ENCODE measurements at places on chromosomes 16 and 17.

- DNase-seq = no peak
Observed at GRCh38 chr16:81005610-81006161, 999 bp downstream of the CMC2 start.

- DNase-seq = no peak
Observed at GRCh38 chr16:25575363-25575762, 116.4 kb upstream of the HS3ST4 start.

GRCh38 chr17:65662196-65662595, 100.7 kb upstream of the AXIN2 start:
- no peak for DNase-seq

DNA sequence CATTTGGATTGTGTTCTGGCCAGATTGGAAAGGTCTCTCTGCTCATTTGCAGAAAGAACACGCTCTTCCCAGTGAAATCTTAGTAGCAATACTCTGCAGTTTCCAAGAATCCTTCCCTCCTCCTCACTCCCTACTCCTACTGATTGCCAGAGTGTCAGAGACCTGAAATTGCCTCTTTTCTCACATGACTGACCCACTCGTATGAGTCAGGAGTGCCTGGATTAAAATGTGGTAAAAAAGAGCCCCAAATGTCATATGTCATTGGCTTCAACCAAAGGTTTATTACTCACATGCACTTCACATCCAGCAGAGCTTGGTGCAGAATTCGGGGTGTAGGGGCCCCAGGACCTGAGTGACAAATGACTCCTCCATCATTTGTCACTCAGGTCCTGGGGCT, 39.7 kb upstream of the IRX3 start:
- DNase-seq = no peak

DNA sequence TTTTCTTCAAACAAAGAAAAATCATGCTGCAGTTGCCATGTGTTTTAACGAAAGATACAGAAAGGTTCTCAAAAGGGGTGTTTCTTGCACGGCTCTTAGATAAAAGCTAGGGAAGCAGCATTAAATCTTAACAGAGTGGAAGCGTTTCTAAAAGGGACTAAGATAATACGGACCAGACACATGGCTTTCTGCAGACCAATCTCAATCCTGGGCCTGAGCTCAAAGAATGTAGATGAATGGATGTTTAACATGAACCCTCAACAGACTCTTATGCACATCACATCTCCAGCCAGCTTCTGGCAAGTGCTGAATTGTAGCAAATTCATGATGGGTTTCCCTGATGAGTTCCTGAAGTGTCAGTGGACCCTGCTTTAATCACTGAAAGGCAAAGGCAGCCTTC, 80.2 kb upstream of the COX10 start:
- no peak for DNase-seq

GRCh38 chr16:69936252-69936651, 14.9 kb upstream of the CLEC18A start:
- no peak for DNase-seq

DNA sequence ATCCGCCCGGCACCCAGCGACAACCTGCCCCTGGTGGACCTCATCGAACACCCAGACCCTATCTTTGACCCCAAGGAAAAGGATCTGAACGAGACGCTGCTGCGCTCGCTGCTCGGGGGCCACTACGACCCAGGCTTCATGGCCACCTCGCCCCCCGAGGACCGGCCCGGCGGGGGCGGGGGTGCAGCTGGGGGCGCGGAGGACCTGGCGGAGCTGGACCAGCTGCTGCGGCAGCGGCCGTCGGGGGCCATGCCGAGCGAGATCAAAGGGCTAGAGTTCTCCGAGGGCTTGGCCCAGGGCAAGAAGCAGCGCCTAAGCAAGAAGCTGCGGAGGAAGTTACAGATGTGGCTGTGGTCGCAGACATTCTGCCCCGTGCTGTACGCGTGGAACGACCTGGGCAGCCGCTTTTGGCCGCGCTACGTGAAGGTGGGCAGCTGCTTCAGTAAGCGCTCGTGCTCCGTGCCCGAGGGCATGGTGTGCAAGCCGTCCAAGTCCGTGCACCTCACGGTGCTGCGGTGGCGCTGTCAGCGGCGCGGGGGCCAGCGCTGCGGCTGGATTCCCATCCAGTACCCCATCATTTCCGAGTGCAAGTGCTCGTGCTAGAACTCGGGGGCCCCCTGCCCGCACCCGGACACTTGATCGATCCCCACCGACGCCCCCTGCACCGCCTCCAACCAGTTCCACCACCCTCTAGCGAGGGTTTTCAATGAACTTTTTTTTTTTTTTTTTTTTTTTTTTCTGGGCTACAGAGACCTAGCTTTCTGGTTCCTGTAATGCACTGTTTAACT, 1.0 kb downstream of the NOG start:
- no peak for DNase-seq
